ENCODE measurements at places on chromosomes 1 and 21. TPM values are rescaled to one million over a fixed set of nuclear protein-coding genes. Genes with fewer than 3 reads are reported as not detected.

DNA sequence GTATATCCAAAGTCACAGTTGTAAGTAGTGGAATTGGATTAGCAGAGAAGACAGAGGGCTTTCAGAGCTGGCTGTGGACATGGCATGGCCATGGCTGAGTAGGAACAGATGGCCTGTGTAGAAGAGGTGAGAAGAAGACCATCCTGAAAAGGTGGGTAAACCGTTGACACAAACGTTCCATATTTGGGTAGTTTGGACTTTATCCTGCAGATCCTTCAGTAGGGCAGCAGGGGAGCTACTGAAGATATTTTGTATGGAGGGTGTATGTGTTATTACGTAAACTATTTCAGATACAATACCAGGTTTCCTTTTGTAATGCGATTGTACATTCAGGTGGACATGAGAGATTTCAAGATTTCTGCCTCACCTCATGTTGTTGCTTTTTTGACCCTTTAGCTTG is 1.6 kb downstream of the UTP11 start:
- DNase-seq, result no peak

- DNase-seq, result no peak
These were observed 29.1 kb downstream of the CHML start for GRCh38 chr1:241611063-241611462.

DNA sequence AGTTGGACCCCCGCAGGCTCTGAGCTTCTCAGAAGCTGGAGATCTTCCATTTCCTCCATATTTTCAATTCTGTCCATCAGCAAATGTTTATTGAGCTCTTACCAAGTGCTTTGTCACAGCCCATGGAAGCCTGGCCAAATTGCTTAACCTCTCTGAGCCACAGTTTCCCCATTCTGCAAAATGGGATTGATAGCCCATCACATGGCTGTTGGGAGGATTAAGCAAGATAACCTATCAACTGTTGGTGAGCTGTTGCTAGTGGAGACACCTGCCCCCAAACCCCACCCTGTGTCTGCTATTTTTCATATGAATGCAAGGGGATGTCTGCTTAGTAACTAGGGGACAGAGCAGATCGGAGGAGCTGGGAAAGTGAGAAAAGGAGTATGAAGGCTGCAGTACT is 38.3 kb downstream of the CD34 start:
- DNase-seq, result no peak

DNA sequence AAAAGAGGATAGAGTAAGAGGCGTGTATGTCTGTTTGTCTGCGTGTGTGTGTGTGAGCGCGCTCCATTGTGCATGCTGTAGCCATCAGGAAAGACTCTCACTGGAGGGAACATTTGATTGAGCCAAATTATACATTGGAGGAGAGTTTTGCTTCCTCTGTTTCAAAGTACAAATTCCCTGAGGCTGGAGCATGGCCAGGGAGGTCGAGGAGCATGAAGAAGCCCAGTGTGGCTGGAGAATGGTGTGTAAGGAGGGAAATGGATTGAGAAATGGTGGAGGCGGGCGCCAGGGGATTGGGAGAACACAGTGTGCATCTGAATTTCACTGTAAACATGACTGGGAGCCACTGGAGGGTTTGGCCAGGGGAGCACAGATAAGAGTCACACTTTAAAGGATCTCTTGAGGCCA is 22.1 kb upstream of the EFNA1 start:
- peak; percentile 59 for DNase-seq

- no peak for DNase-seq
These were observed 154.4 kb upstream of the KLHDC7A start for GRCh38 chr1:18326211-18326897.

GRCh38 chr1:35178874-35179380 is 14.0 kb downstream of the SFPQ start:
- no peak for DNase-seq

DNA sequence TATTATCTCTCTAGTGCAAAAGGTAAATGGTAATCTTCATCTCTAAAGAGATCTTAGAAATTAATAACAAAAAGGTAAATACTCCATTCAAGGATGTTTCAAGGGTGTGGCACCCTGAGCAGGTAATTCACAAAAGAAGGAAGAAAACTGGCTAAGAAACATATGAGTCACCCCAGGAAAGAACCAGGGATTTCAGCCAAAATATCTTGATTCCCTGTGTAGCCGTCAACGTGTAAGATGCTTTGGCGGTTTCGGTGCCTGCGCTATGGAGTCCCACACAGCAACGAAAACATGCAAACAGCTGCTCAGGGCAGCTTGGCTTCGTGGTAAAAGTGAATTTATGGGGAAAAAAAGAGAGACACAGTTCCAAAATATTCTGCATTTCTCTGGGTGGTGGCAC is 3.7 kb downstream of the ITGB2 start:
- DNase-seq, result no peak

DNA sequence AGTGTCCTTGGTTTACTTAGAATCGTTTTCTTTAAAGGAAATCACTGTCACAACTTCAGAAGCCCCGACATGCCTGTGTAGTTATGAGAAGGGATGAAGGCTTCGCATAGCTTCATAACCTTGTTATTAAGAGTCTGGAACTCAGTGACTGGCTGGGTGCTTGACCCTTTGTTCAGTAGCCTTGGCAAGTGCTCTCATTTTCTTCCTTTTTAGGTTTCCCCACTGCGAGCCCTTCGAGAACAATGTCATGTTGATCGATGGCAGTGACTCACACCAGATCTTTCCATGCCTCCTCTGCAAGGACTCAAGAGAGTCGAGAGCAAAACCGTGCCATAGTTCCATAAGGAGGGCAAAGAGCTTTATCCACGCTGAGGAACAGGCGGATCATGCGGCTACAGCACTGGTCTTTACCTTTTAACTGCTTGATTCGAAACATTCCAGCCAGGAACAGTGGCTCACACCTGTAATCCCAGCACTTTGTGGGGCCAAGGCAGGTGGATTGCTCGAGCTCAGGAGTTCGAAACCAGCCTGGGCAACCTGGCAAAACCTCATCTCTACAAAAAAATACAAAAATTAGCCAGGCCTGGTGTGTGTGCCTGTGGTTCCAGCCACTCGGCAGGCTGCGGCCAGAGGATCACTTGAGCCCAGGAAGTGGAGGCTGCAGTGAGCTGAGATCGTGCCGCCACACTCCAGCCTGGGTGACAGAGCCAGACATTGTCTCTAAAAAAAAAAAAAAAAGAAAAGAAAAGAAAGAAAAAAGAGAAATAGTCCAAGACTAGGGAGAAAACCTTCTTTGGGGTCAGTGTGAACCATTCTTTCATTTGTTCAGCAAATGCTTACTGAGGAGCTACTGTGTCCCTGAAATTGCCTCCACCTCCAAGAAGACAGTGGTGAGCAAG is 95.4 kb upstream of the ERRFI1 start:
- peak; percentile 48 for DNase-seq

DNA sequence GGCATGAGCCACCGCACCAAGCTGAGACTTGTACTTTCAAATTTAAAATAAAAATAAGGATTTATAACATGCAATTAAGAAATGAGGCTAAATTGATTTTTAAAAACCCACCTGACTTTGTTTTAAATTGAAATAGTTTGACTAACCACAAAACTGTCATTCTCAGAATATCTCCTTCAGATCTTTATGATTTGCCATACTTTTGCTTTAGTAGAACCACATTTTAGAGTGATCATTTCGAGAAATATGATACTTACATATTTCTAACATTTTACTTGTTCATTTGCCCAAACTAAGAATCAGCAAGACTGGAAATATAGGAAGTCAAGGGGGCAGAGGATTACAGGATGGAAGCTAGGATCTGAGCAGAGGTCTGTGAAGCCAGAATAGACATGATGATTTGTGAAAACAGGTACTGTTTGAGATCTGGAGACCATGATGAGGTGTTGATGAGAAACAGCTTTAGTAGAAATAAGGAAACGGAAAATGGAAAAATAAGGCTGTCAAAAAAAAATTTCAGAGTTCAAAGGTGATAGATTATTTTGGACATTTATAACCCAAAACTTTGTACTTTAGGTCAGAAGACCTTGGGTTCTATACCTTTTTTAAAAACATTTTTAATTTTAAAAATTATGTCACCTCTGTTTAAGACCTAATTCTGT is 44.8 kb downstream of the GIPC2 start:
- DNase-seq, result no peak

DNA sequence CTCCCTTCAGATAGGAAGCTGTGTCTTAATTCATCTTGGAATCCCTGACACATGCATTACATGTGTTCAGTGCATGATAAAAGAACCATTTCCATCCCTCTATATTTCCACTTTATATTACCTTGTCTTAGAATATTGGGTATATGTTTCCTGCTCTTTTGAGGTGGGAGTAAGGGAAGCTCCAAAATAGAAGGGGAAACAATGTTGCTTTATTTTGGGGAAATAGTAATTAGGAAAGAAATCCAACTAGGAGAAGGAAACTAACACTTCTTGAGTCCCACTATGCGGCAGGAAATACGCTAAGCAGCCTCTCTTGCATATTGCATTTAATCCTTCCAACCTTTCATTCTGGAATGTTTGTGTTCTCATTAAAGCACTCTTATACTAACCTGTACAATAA is 89.4 kb upstream of the VAV3 start:
- no peak for DNase-seq

DNA sequence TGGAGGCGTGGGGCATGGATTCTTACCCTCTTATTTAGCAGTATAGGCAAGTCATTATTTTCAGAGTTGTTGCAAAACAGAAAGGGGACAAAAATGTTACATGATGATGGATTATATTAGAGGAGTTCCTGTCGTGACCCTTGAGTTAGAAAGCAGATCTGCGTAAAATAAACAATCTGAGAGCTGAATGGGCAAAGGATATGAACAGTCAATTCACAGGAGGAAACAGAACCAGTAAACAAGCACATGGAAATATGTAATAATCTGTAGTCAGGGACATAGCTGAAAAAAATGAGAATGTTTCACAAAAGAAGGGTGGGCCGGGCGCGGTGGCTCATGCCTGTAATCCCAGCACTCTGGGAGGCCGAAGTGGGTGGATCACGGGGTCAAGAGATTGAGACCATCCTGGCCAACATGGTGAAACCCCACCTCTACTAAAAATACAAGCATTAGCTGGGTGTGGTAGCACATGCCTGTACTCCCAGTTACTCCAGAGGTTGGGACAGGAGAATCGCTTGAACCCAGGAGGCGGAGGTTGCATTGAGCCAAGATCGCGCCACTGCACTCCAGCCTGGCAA is 20.9 kb downstream of the RCAN1 start:
- no peak for DNase-seq

DNA sequence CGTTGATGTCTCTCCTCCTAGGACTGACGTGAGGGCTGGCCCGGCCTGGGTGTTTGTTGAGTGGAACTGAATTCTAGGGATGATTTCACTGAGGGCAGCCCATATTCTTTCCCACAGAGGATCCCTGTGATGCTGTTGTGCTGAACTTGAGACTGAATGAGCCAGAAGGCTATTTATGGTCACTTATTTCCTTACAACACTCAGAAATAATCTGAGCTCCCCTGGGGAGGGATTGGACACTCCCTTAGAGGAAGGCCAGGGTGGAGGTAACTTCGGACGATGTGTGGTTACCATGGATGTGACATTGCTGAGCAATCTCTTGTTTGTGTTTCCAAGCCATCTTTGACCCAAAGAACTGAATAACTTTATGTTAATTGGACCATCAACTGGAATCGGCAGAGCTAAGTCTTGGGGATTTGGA is 5.1 kb upstream of the TMCO4 start:
- no peak for DNase-seq

- peak; percentile 73 for DNase-seq
These were observed 6.9 kb downstream of the PTPRF start for GRCh38 chr1:43537423-43538142.

DNA sequence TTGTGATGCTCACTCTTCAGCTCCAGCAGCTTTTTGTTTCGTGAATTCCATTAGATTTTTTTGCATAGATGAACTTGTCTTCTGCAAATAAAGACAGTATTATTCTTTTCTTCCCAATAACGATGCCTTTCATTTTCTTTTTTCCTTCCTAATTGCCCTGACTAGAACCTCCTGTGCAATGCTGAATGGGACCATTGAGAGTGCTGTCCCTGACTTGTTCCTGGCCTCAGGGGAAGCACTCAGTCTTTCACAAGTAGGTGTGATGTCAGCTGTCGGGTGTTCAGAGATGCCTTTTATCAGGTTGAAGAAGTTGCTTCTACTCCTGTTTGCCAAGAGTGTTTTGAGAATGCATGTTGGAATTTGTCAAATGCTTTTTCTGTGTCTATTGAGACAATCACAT is 64.3 kb upstream of the ADARB1 start:
- no peak for DNase-seq

DNA sequence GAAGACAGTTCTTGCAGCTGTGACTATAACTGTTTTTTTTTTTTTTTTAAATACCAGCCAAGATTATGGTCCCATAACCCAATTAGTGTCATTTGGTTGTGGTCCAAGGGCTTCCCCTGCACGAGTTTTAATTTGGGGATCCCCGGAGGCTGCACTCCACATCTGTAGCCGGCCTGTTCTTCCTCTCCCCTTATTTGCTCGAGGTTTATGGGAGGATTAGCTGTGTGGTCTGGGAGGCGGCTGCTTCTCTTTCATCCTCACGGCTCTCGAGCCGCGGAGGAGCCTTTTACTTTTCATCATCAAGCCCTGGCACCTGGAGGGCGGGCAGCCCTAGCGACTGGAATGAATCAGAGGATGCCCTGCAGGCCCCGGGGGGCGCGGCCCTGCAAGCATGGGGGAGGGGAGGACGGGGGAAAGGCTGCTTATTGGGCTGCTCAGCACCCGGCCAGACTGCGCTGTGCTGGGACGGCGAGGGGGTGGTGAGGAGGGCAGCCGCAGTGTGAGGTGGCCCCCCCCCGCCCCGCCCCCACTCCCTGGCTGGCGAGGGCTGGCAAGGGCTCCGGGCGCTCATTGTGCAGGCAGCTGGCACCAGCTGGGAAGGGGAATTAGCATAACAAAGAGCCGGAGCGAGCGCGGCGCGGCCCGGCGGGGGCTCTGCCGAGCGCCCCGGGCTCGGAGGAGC is 18.5 kb downstream of the SERTAD4 start:
- peak; percentile 69 for DNase-seq

GRCh38 chr21:25300632-25301031 is 306.6 kb downstream of the MRPL39 start:
- DNase-seq, result no peak

GRCh38 chr1:10515301-10515975 is 40.7 kb downstream of the PEX14 start:
- no peak for DNase-seq

DNA sequence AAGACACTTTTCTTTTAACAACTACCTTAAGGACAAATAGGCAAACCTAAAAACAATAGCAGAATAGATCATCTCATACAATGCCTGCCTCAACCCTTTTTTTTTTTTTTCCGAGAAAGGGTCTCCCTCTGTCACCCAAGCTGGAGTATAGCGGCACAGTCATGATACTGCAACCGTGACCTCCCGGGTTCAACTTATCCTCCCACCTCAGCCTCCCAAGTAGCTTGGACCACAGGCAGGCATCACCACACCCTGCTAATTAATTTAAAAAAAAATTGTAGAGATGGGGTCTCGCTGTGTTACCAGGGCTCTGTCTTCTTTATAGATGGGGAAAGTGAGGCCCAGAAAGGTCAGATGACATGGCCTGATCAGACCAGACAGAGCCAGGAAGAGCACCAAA is 7.9 kb downstream of the SH3BGRL3 start:
- DNase-seq, result no peak

The EDEM3 gene
- total RNA-seq, result 66.3 TPM

The VSIG8 gene
- not detected for total RNA-seq

The SELL gene
- total RNA-seq, result 0.92 TPM

The MRPS6 gene
- total RNA-seq, result 102 TPM

The TIE1 gene
- total RNA-seq, result 18.6 TPM

The LYPD8 gene
- 235 TPM for total RNA-seq

The HMCN1 gene
- total RNA-seq, result 8.6 TPM

The CR1 gene
- total RNA-seq, result 3.8 TPM

The CASQ2 gene
- 30.4 TPM for total RNA-seq

The BCAR3 gene
- total RNA-seq, result 73.7 TPM

The GJA9 gene
- 0.65 TPM for total RNA-seq

The KRTAP10-5 gene
- total RNA-seq, result not detected
